ENCODE measurements at places on chromosomes 3 and 15.

DNA sequence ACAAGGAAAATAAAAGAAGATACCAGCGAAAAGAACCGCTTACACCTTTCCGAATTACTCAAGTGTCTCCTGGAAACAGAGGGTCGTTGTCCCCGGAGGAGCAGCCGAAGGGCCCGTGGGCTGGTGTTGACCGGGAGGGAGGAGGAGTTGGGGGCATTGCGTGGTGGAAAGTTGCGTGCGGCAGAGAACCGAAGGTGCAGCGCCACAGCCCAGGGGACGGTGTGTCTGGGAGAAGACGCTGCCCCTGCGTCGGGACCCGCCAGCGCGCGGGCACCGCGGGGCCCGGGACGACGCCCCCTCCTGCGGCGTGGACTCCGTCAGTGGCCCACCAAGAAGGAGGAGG is 325 bp downstream of the ALCAM start:
- no peak for DNase-seq
- H3K36me3 ChIP-seq: no peaks in the 10 kb centered on the region
- peak overlapping the region; percentile 96 for H3K27ac ChIP-seq
- peak overlapping the region; percentile 97 for H3K4me3 ChIP-seq
- peaks cover 52% of the 10 kb centered on the region for H3K4me1 ChIP-seq

- no peaks in the 10 kb centered on the region for H3K27me3 ChIP-seq
- no peak overlapping the region for H3K4me3 ChIP-seq
- peaks cover 18% of the 10 kb centered on the region for H3K4me1 ChIP-seq
- DNase-seq: no peak
- no peak overlapping the region for H3K27ac ChIP-seq
- no peaks in the 10 kb centered on the region for H3K36me3 ChIP-seq
These were observed 146.4 kb downstream of the IGF1R start for GRCh38 chr15:98794748-98795147.

DNA sequence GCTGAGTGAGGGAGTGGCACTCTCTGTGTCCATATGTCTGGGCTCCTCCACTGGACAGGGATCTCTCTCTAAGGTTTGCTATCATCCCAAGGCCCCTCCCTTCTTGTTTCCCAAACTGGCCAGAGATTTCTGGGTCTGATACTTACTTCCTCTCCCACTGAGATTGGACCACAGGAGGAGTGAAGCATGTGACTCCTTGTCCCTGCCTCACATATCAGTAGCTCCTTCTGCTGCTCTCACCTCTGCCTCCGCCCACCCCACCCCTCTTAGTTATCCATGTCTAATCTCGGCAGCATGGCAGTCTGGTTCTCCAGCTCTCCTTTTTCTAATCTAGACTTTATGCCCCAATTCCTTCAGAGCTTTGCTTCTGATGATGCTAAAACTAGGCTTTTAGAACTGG is 223.1 kb downstream of the RPLP1 start:
- no peak overlapping the region for H3K27ac ChIP-seq
- no peaks in the 10 kb centered on the region for H3K36me3 ChIP-seq
- H3K4me3 ChIP-seq: no peak overlapping the region

DNA sequence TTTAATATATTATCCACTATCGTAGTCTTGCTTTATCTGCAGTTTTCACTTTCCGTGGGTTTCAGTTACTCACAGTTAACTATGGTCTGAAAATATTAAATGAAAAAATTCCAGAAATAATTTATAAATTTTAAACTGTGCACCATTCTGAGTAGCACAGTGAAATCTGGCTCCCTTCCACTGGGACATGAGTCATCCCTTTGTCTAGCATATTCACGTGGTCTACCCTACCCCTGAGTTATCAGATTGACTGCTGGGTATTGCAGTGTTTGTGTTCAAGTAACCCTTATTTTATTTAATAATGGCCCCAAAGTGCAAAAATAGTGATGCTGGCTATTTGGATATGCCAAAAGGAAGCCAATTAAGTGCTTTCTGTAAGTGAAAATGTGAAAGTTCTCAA is 539.5 kb upstream of the AGTR1 start:
- no peaks in the 10 kb centered on the region for H3K27me3 ChIP-seq
- no peak overlapping the region for H3K4me3 ChIP-seq
- no peak for DNase-seq
- no peaks in the 10 kb centered on the region for H3K4me1 ChIP-seq
- no peaks in the 10 kb centered on the region for H3K36me3 ChIP-seq
- H3K27ac ChIP-seq: no peak overlapping the region

GRCh38 chr3:67064105-67064504 is 66.0 kb downstream of the KBTBD8 start:
- no peaks in the 10 kb centered on the region for H3K36me3 ChIP-seq
- H3K4me1 ChIP-seq: no peaks in the 10 kb centered on the region
- H3K27me3 ChIP-seq: no peaks in the 10 kb centered on the region
- no peak overlapping the region for H3K27ac ChIP-seq

- no peak overlapping the region for H3K27ac ChIP-seq
- DNase-seq: no peak
- H3K36me3 ChIP-seq: no peaks in the 10 kb centered on the region
- peaks cover 13% of the 10 kb centered on the region for H3K4me1 ChIP-seq
- no peaks in the 10 kb centered on the region for H3K27me3 ChIP-seq
These were observed 23.2 kb downstream of the SHC4 start for GRCh38 chr15:48940508-48940907.

DNA sequence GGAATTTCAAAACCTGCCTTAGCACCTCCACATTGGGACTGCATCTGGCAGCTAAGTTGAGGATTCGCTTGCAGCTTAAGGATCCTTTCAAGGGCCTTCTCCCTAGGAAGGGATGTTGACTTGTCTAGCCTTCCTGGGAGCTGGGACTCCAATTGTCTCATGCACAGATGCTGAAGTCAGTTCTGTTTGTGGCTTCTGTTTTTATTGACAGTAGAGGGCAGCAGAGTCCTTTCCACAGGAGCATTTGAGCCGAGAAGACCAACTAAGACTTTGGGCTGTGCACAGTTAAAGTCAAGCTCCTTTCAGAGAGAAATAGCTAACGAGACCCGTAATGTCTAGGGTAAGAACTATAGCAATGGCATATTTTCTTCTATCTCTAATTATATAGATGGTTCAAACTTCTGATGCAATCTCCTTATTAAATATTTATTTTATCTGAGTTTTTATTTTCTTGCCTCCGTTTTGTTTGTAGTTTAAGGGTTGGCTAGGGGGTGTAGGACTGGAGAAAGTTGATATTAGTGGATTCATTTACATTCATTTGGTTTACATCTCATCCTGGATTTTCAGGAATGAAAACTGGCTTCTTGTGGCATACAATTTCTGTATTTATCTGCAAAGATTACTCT is 59.7 kb upstream of the KBTBD8 start:
- H3K36me3 ChIP-seq: no peaks in the 10 kb centered on the region
- DNase-seq: peak; percentile 23
- no peaks in the 10 kb centered on the region for H3K27me3 ChIP-seq
- no peaks in the 10 kb centered on the region for H3K4me1 ChIP-seq
- no peak overlapping the region for H3K27ac ChIP-seq
- H3K4me3 ChIP-seq: no peak overlapping the region

GRCh38 chr3:32457971-32458471 is 44.6 kb downstream of the CMTM6 start:
- H3K27ac ChIP-seq: no peak overlapping the region
- no peak for DNase-seq
- H3K4me1 ChIP-seq: peaks cover 12% of the 10 kb centered on the region
- H3K27me3 ChIP-seq: no peaks in the 10 kb centered on the region
- no peak overlapping the region for H3K4me3 ChIP-seq

DNA sequence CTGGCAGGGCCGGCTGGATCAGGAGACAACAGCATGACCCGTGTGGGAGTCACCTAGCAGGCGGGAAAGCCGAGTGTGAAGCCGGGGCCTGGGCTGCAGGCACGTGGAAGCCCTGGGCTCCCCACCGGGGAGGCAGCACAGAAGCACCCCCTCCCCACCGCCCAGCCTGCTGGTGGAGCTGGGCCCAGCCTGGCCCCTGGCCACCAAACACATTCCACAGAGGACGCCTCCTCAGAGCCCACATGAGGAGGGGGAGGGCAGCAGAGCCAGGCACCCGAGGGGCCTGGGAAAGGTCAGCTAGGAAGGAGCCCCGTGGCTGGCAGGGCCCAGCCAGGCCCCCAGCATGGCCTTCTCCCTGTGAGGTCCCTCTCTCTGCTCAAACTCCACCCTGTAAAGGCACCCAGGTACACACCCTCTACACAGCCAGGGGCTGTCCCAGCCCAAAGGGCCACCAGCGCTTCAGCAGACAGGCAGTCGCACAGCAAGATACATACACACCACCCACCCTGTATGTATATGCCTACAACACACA is 4.5 kb downstream of the PLXNB1 start:
- peak overlapping the region; percentile 41 for H3K27ac ChIP-seq
- H3K4me3 ChIP-seq: no peak overlapping the region
- peaks cover 48% of the 10 kb centered on the region for H3K4me1 ChIP-seq
- peaks cover 32% of the 10 kb centered on the region for H3K36me3 ChIP-seq

DNA sequence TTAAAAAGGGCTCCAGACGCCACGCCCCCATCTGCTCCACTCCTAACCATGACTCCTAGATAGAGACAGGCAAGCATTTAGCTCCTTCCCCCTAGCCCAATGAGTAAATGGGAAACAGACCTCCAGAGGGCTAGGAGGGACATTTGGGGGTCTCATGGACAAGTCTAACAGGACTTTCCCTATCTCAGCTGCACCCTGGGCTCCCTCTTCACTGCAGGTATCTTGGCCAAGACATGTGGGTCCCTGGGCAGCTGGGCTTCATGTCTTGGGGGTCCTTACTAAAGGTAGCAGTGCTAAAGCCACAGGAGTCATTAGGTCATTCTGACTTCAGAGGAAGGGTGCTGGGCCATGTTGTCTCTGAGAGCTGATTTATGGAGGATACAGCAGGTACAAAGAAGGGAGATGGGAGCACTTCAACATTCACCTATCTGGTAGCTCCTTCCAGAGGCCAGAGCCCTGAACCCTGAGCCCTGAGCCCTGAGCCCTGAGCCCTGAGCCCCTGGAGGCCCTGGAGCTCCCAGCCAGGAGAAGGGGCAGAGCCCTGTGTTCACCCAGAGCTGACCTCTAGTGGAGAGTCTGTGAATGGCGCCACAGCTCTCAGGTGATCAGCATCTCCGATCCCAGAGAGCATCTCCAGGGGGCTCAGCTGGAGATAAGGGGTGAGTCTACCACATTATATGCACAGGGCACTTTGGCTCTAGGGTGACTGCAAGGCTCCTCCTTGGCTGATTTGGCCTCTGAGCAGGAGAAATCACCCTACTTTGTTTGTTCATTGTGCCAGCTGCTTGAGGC is 40.1 kb upstream of the EPHB1 start:
- H3K27ac ChIP-seq: no peak overlapping the region
- H3K4me3 ChIP-seq: no peak overlapping the region
- no peaks in the 10 kb centered on the region for H3K4me1 ChIP-seq
- no peak for DNase-seq
- no peaks in the 10 kb centered on the region for H3K36me3 ChIP-seq
- H3K27me3 ChIP-seq: no peaks in the 10 kb centered on the region

GRCh38 chr3:11517601-11518000 is 126.1 kb downstream of the VGLL4 start:
- peaks cover 8% of the 10 kb centered on the region for H3K4me1 ChIP-seq
- H3K4me3 ChIP-seq: no peak overlapping the region
- H3K36me3 ChIP-seq: no peaks in the 10 kb centered on the region
- H3K27ac ChIP-seq: no peak overlapping the region
- H3K27me3 ChIP-seq: no peaks in the 10 kb centered on the region
- DNase-seq: no peak

- H3K4me1 ChIP-seq: peaks cover 10% of the 10 kb centered on the region
- H3K27me3 ChIP-seq: no peaks in the 10 kb centered on the region
- DNase-seq: no peak
- peak overlapping the region; percentile 85 for H3K27ac ChIP-seq
- H3K36me3 ChIP-seq: peaks cover 20% of the 10 kb centered on the region
- H3K4me3 ChIP-seq: peak overlapping the region; percentile 91
These were observed 1.6 kb downstream of the BDH1 start for GRCh38 chr3:197554196-197554561.

DNA sequence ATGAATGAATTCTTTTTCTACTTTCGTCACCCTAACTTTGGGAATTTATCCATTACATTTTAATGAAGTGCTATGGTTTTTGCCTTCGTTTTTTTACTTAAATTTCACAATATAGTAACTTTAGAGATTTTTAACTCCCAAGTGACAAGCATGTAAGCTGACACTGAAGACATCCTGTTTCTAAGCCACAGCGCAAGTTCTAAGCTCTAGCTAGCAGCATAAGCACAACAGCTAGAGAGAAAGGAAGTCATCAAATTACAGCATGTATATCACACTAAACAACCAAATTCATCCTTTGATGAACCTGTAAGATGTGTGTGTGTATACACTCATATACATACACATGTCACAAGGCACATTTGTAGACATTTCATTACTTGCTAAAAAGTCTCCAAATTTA is 119.3 kb downstream of the P3H2 start:
- H3K4me1 ChIP-seq: peaks cover 10% of the 10 kb centered on the region
- no peak overlapping the region for H3K4me3 ChIP-seq
- H3K36me3 ChIP-seq: no peaks in the 10 kb centered on the region
- no peaks in the 10 kb centered on the region for H3K27me3 ChIP-seq
- H3K27ac ChIP-seq: no peak overlapping the region

DNA sequence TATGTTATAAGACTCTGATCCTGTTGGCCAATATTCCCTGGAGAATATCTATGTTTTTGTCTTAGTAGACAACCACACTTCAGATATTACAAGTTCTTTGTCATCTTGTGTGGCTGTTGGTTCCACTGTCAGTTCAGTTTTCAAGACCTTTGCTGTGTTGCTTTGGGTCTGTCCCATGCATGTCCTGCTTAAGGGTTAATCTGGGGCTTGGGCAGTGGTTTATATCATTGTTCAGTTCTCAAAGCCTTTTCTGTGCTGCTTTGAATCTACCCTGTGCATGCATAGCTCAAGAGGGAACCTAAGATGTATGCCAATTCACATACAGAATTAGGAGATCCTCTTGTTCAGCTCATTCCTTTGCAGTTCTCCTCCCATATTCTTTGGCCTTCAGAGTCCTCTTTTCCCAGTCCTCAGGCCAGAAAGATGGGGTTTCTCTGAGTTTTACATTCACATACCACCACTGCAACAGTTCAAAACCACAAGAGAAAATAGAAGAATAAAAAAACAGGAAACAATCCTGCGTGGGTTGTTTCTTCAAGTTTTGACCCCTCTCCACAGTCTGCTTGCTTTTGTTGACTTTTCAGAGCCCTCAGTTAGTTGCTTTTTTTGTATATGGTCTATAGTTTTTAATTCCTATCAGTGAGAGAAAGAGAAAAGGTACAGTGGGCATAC is 21.6 kb downstream of the BUB1B start:
- no peak for DNase-seq
- H3K4me3 ChIP-seq: no peak overlapping the region
- H3K36me3 ChIP-seq: no peaks in the 10 kb centered on the region
- H3K4me1 ChIP-seq: no peaks in the 10 kb centered on the region
- no peaks in the 10 kb centered on the region for H3K27me3 ChIP-seq
- H3K27ac ChIP-seq: no peak overlapping the region
